Frontal cortex (tissue), 4 donors: ENCODE measurements at places on chromosomes 4 and X.

GRCh38 chr4:35939751-35940150, 304.6 kb downstream of the ARAP2 start:
- no peak for DNase-seq

DNA sequence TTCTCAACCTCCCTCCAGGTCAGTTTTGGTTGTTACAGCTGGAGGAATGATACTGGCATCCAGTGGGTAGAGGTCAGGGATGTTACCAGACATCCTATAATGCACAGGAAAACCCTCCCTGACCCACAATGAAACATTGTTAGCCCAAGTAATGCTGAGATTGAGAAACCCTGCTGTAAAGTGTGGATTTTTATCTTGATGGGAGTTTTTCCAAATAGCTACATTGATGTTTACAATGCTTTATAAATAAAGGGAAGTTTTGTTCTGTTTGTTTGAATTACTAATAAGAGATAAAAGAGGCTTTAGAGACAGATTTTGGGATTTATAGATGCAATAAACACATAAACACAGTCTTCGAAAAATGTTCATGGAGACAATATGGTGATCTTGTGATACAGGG, 194.0 kb upstream of the NUDT6 start:
- no peak for DNase-seq

GRCh38 chrX:31808357-31808756, 736.5 kb upstream of the FTHL17 start:
- DNase-seq = no peak

- no peak for DNase-seq
Observed at GRCh38 chrX:19303256-19303880, 40.4 kb upstream of the PDHA1 start.

DNA sequence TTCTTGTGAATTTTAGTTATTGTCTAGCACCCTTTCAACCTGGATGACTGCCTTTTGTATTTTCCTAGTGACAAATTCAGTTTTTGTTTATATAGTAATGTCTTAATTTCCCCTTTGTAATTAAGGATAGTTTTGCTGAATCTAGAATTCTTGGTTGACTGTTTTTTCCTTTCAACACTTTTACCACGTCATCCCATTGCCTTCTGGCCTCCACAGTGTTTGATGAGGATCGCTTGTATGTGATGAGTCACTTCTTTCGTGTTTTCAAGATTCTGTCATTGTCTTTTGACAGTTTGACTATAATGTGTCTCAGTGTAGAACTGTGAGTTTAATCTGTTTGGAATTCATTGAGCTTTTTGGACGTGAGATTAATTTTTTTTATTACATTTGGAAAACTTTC, 30.1 kb downstream of the KDM6A start:
- DNase-seq = no peak

DNA sequence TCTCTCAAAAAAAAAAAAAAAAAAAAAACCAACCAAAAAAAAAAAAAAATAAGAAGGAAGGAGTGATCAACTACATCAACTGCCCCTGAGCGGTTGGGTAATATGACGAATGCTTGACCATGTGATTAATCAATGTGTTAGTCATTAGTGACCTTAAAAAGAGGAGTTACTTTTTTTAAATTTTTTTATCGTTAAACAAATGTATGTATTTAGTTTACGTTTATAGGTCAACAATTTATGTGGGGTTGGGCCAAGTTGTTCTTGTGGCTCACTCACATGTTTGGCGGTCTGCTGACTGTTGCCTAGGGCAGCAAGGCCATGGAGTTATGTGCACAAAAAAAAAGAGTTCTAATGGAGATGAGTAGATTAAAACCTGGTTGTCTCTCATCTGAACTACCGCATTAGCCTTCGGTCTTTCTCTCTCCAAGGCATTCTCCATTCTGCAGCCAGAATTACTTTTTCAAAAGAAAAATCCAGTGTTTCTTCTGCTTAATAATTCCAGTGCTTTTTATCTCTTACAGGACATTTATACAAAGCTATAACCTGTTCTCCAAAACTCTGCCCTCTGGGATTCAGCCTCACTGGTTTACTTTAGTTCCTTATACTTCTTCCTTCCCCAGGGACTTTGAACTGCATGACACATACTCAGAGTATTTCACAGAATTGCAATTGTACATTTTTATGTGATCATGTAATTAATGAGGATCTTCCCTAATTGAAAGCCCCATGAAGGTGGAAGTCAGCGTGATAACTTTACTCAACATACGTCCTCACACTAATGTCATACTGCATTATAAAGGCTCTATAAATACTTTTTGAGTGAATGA, 505.5 kb downstream of the ANKRD50 start:
- DNase-seq = no peak

- no peak for DNase-seq
Observed at GRCh38 chr4:138678985-138679746, 336.4 kb upstream of the NOCT start.

DNA sequence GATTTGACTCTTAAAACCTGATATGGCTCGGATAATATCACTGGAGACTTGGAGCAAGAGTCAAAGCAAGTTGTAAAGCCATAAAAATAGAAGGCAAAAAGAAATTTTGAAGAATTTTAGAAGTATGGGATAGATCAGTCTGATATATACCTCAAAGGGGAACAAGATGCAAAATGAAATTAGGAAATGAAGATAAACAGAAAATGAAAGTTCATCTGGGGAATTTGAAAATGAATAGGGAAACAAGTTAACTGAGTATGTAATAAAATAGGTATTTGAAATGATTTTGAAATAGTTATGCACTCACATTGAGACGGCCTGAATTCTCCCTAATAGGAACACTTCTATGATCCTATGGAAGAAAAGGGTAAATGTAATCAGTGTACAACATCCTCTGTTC, 5.7 kb downstream of the CYP2U1 start:
- DNase-seq = no peak

DNA sequence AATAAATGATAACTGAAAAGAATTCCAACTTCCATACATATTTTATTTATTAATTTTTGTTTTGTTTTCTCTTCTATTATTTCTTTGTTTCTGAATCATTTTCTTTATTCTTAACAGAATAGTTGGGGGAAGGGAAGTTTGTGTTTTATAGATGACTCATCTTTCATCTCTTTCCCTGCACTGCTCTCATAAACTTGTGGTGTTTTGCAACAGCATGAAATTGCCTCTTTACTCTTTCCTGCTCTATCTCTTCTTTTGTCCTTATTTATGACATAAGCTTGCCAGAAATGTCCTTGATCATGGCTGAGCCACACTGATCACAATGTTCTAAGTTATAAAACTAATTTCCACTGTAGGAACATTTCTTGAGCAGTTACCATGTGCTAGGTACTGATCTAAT, 22.3 kb downstream of the QRFPR start:
- DNase-seq = no peak

DNA sequence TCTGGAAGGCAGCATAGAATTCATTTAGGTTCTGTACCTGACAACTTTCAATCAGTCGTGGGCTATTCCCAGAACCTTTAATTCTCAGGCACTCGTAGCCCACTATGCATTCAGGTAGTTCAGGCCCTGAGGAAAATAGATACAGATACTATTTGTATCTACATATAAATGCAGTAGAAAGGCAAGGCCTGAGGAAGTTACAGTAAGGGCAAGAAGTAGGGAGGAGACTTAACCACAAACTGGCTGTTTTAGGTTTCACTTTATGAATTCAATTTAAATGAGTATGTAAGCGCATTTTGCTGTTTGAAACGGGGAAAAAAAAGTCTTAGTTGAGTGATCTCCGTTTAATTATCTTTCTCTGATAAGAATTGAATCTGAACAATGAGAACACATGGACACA, 529.4 kb upstream of the ATOH1 start:
- no peak for DNase-seq

DNA sequence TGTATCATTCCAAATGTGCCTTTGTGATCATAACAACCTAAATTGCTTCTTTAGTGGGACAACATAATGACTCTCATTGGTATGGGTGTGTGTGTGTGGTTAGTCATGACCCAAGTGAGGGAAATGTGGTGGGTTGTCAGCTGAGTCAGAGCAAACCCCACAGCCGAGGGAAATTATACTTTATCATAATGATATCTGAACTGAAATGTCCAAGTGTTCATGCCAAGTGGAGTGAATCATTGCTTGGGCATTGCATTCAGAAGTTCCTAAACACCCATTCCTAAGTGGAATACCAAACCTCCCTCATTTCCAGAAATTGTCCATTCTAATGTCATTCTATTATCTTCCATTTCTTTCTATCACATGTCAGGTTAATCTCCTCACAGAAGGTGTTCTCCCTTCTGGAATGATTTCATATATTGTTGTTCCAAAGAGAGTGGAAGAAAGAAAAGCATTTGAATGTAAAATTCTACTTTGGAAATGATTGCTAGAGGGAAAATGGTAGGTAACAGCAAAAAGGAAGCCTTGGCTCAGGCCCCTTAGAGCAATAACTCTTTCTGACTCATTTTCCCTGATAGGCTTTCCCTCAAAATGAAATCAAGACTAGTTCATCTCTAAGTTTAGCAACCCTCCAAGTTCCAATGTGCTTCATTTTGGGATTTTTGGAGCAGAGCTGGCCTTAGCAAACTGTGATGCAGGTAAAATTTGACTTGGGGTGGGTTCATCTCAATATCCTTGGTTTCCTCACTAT, 230.7 kb upstream of the KCNIP4 start:
- DNase-seq = no peak

DNA sequence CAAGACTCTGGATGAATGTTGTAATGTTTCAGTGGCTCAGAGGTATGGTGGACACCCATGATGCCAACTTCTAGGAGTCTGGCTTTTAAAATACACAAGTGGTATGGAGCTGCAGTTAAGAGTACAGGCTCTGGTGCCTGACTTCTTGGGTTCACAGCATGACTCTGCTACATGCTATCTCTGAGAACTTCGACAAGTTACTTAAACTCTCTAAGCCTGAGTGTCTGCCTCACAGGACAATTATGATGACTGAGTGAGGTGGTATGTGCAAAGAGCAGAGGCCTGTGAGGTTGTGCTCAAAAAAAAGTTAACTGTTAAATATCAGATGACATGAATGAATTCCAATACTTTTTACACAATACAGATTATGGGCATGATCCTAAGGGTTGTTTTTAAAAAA, 90.9 kb upstream of the SRD5A3 start:
- no peak for DNase-seq

DNA sequence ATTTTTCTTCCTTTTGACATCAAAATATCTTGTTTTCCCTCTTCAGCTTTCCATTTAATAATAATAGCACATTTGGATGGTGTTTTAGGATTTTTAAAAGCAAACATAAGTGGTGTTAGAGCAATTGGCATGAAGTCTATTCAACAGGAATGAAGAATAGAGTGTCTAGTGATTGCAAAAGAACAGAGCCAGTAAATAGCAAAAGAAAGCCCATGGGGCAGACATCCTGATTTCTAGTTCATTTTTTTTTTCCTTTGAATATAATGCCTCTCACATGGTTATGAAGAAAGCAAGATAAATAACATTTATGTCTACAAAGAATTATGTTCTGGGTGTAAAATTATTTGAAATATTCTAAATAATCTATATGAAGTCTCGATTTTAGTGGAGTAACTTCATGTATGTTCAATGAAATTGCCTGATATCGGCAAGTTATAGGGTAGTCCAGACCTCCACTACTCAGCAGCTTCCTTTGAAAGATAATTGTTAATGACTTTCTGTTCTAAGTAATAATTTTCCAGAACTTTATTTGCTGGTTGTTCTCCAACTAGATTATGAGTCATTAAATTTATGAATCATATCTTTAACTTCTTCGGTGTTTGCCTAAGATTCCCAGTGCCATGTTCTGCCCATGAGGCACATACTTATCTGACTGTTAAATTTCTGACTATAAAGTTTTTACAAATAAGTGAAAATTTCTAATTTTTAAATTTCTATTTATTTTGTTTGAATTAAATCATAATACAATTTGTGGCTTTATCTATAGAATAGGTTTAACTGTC, 587.9 kb downstream of the TLL1 start:
- no peak for DNase-seq

- DNase-seq = no peak
Observed at GRCh38 chr4:88661739-88662138, 35.9 kb downstream of the NAP1L5 start.

DNA sequence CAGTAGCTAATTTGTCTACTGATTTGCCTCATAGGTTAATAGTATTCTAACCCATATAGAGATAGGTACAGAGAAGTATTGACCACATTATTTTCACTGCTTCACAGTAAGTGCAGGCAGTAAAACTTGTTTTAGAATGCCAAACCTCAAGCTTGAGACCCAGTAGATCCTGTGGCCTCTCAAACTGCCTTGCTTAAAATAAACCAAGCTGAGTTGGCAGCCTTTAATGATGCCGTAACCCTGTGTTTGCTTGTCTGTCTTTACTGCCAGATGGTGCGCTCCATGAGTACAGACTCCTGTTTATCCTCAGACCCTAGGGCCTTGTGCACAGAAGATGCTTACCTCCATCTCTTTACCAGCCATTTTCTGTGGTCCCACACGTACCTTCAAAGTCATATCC, 50.8 kb downstream of the ANXA3 start:
- no peak for DNase-seq

DNA sequence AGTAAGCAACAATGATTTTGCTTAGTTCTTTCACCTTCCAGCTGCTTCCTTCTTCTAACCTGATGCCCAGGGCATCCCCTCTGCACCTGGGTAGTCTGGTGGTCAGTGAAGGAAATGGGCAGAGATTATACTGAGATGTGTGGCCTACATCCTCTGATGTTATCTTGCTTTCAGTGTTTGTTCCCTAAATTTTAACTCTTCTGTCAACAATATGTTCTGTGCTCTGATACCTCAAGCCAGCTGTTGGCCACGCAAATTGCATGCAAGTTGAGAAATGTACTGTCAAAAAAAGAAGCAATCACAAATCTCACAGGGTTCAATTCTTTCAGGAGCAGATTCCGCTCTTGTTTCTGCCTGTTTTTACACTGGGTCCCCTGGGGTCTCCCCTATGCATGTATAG, 73.8 kb downstream of the FBXW7 start:
- no peak for DNase-seq

- DNase-seq = no peak
Observed at GRCh38 chrX:136211766-136212556, 39.2 kb downstream of the MAP7D3 start.

DNA sequence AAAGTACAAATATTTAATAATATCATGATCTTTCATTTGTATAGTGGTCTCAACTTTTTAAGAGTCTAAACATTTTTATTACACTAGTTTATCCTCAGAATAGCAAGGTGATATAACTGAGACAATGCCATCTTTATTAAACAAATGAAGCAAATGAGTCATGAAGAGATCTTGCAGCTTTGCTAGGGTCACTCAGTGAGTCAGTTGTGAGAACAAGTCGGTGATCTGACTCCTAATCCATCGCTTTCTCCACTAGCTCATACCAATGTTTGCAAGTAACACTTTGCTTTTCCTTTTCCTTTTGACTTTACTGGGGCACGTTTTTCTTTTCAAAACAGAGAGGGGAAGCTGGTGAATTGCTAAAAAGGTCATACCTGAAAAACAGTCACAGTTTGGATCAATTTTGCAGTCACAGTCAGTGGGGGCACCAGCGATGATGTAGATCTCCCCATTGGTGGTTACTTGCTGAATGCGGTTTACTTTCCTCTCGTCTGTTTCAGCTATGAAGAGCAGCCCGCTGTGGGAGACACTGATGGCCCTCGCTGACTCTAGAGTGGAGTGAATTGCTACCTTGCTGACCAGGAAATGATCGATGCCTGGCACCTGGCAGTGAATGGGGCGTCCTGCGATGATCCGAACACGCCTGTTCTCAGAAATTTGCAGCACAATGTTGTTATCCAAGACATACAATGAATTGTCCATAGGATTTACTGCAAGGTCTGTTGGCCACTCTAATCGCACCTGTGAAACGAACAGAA, 75.7 kb downstream of the SH2D1A start:
- no peak for DNase-seq

- DNase-seq = no peak
Observed at GRCh38 chr4:1469043-1469442, 62.8 kb upstream of the NKX1-1 start.

GRCh38 chrX:65686236-65686635, 18.8 kb downstream of the MSN start:
- no peak for DNase-seq
